Hematopoietic multipotent progenitor cell treated with erythropoietin and hydrocortisone succinate and interleukin-3 and kit ligand, for 15 days (in vitro differentiated cells): ENCODE measurements at places on chromosomes 7 and 10.

DNA sequence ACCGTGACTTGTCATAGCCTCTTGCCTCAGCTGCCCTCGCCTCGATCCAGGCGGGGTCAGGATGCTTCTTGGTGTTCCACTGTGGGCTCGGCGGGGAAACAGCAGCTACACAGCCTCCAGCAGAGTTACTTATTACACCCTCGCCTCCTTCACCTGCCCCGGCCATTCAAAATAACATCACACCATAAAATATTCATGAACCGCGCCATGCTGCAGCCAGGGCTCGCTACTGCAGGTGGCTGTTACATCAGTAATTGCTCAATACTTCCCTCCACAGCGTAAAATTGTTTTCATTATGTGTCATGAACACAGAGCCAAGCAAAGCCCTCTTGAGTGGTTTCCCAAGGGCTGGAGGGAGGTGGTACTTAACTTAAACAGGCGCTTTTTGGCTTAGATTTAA lies 241.5 kb upstream of the SP8 start:
- no peak for DNase-seq

GRCh38 chr7:120714945-120715344 lies 143.0 kb downstream of the TSPAN12 start:
- no peak for DNase-seq

DNA sequence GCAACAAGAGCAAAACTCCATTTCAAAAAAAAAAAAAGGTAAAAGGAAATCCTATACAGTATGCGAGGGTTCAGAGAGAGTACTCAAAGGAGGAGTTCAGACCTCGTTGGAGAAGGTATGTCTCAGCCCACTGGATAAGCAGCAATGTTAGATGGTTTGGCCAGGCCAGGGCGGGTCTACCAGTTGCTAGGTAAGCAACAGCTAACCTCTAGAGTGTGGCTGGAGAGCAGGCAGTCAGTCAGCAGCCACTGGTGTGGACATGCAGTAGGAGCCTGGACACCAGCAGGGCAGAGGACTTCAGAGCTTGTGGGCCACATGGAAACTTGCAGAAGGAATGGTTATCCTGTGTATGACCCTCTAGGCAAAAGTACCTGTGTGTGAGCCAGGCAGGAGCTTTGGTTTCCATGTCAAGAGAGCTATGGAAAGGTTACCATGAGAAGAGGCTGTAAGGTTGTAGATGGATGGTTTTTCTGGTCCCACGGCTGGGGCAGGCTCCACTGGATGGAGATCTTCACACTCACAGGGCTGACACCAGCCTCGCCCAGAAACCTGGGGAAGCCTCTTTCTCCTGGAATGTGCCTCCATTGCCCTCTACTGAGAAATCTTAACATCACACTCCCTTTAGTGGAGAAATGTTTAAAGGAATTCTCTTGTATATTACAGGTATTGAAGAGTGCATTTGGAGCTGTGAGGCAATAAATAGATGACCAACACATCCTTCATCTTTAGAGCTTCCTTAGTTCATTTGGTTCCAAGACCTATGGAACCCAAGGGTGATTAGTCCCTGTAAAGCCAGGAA lies 63.6 kb downstream of the CCDC186 start:
- DNase-seq: no peak

DNA sequence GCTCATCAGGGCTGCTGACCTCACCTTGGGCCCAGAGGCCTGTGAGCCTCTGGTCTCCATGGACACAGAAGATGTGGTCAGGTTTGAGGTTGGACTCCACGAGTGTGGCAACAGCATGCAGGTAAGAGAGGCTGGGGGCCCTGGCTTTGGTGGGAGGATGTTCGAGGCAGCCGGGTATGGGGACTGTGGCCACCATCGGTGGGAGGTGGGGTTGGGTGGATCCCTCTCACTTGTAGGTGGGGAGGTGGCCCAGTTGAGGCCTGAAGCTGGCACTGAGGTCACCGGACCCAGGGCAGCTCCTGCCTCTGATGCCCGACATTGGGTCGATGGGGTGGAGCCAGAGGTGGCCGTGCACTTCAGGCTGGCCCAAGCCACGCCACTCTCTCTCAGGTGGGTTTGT lies 406 bp downstream of the ZP3 start:
- DNase-seq: no peak

DNA sequence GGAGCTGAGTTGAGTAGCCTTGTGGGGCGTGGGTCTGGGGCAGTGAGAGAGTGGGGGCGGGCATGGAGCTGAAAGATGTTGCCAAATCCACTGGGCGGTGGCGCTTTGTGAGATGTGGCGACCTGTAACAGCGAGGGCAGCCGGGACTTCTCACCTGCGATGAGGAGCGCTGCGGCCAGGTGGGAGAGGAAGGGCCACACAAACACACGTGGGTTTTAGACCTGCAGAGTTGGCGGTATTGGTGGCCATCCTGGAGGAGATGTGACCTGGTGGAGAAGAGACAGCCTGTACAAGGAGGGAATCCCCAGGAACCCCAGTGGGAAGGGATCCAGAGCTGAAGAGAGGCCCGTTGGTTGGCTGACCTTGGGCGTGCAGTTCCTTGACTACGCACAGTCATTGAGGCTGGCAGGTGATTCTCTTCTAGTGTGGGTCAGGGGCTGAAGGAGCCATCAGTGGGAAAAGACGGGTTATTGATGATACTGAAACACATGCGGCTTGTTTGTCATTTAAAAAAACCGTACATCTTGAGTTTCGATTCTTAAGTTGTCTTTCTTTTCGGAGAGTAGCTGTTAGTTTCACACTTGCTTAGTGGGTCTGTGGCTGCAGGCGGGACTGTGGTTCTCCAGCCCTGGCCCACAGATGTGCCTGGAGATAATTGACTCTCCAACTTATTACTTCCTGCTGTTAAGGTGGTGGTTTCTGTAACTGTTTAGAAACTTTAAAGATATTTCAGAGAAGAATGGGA lies 2.4 kb downstream of the CHST12 start:
- DNase-seq: peak; percentile 54

GRCh38 chr7:964401-965231 lies 10.1 kb upstream of the ADAP1 start:
- no peak for DNase-seq

- no peak for DNase-seq
Observed at GRCh38 chr10:33215154-33215553, 119.3 kb downstream of the NRP1 start.

DNA sequence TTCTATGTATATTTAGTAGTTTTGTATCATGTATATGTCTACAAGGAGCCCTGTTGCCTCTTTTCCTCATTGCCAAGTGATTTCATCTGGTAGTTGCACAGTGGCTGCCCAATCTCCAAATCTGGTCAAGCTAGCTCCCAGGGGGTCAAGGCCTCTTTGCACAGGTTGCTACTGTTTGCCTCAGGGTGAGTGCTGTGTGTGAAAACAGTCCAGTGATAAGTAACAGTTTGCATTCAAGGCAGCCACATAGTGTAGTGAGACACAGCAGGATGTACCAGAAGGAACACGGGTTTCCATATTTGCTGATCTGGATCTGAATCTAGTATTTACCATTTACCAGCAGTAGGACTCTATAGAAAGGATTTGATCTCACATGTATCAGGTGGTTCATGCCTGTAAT lies 13.3 kb upstream of the EPC1 start:
- DNase-seq: no peak

- DNase-seq: no peak
Observed at GRCh38 chr7:137970253-137970975, 31.5 kb downstream of the CREB3L2 start.
